ENCODE measurements at places on chromosomes 1 and 21.

DNA sequence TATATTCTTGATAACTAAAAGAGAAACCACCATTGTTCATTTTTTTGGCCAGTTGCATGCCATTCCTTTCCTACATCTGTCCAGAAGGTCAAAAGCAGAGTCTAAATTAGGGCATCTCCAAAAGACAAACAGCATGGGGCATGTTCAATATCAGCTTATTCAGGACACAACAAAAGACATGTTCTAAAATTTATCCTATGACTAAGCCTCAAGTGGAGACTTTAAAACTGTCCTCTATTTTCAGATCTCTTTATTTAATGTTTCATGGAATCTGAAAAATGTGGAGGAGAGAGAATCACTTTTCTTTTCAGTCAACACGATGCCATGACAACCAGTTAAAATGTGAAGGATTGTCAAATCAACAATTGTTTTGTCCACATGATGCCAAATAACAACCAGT, 303.4 kb upstream of the PRMT6 start:
- no peak for DNase-seq

- no peak for DNase-seq
These were observed 3.0 kb upstream of the MCL1 start for GRCh38 chr1:150582371-150582770.

- DNase-seq: no peak
These were observed 87.1 kb downstream of the SLC5A9 start for GRCh38 chr1:48309564-48310082.

GRCh38 chr1:189606795-189607476, 870.7 kb downstream of the BRINP3 start:
- no peak for DNase-seq

- DNase-seq: no peak
These were observed 190.6 kb downstream of the FGGY start for GRCh38 chr1:59487335-59488031.

DNA sequence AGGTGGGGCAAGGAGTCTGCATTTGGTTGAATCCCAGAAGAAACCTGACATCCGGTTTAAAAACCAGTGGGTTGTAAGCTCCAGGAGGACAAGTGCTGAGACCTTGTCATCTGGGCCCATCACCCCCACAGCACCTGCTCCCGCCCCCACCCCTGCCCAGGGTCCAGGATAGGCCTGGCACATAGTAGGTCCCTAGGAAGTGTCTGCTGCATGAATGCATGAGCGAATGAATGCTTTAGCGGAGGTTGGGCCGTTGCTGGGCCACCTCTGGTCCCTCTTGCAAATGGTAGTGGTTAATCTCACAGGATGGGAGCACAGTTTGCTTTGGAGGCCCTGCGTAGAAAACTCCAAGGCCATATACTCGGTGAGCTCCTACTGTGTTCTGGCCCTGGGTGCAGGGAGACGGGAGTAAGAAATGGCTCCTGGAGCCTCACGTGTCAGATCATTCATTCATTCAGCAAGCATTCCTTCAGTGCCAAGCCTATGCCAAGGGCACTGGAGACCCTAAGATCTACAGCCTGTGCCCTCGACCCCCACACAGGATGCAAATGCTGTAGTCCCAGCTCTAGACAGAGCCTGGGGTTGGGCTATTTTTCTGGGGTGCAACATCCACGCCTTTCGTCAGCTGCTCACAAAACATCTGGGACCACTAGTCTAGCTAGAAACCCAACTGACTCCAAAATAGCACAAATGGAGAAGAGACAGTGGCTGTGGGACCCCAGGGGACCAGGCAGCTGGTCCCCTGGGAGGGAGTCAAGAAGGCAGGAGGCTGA, 28.9 kb downstream of the EPHA2 start:
- no peak for DNase-seq

GRCh38 chr1:93459126-93459525, 11.2 kb downstream of the FNBP1L start:
- DNase-seq: no peak

GRCh38 chr1:36339215-36339614, 15.8 kb upstream of the EVA1B start:
- no peak for DNase-seq

GRCh38 chr1:100942304-100943046, 46.6 kb downstream of the SLC30A7 start:
- DNase-seq: no peak

- DNase-seq: peak; percentile 88
These were observed 34.2 kb downstream of the BATF3 start for GRCh38 chr1:212665241-212666115.

- DNase-seq: peak; percentile 57
These were observed at the start of gene PTPN14 for GRCh38 chr1:214551436-214552173. PTPN14 (minus strand) TSS chr1:214551602; CDS start chr1:214464803, 86,799 bp downstream.

DNA sequence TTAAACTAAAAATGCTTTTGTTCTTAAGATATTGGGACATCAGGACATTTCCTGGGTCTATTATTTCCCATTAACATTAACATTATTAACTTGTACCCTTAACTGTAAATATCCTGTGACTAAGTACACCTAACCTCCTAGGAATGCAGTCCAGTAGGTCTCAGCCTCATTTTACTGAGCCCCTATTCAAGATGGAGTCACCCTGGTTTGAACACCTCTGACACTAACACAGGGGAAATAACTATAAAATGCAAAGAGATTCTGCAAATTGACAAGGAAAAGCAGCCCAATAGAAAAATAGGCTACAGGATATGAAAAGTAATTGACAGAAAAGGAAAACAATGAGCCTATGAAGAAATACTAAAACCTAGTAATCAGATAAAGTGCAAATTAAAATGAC, 11.6 kb upstream of the NCMAP start:
- no peak for DNase-seq

- DNase-seq: no peak
These were observed 5.8 kb downstream of the TRIM33 start for GRCh38 chr1:114505148-114505561.

GRCh38 chr1:216824511-216824910, 101.3 kb upstream of the ESRRG start:
- DNase-seq: no peak

DNA sequence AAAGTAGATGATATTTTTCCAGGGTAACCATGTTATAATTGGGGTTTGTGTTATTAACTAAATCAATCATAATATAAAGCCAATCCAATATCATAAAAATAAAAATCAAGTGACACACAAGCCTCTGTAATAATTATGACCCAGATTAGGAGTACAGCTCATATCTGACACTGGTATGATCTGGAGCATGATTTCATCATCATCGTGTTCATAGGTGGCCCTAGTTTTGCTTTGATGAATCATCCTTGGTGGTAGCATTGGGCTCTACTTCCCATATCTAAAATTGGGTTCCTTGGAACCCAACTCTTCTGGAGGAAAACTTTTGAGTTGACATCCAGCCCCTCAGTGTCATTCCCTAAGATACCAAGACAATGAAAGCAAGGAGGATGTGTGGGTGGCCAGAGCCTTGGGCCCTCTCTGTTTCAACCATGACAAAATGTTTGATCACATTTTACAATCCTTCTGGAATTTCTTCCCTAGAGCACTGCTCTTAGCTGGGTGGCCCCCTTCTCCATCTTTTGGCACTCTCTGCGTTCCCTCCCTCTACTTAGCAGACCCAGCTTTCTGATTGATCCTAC, 37.0 kb upstream of the ENAH start:
- DNase-seq: no peak

DNA sequence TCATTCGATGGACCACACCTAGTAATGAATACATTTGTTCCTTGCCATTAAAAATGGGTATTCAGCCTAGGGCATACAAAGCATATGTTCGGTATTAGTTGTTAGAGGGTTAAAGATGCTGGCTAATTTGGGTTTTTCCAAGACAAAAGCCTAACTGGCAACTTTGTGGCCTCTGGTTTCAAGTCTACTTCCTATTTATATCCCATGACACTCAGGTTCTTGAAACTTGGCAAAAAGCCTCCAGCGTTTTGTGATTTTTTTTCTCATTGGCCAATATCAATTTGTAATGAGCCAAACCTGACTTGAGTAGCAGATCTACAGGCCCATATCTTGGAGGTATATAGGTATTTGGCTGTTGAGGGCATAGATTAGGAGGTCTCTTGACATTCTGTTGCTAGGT, 75.3 kb downstream of the C1orf21 start:
- no peak for DNase-seq

DNA sequence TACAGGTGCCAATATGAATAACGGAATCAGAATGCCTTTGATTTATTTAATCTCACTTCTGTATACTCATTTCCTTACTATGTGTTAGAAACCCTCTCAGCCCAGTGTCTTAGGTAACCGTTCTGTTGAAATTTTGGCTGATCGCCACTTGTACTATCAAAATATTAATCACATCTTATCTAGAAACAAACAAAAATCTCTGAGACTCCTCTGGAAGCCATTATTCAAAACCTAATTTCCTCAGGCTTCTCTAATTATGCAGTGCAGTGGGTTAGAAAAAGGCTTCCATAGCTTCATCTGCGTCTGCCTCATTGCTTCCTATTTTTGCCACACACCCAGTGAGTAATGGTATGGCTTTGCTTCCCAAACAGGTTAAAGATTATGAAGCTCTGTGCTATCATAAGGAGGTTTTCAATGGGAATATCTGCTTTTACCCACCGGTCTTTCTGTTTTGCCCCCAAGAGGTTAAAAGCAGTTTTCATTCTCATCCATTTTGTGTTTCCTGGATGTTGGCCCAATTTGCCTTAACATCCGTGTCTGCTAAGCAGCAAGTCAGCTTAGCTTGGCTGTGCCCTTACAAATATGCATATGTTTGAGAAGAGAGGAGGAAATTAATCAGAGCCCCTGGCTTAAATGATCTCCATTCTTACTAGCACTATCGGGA, 129.6 kb downstream of the RYR2 start:
- no peak for DNase-seq

DNA sequence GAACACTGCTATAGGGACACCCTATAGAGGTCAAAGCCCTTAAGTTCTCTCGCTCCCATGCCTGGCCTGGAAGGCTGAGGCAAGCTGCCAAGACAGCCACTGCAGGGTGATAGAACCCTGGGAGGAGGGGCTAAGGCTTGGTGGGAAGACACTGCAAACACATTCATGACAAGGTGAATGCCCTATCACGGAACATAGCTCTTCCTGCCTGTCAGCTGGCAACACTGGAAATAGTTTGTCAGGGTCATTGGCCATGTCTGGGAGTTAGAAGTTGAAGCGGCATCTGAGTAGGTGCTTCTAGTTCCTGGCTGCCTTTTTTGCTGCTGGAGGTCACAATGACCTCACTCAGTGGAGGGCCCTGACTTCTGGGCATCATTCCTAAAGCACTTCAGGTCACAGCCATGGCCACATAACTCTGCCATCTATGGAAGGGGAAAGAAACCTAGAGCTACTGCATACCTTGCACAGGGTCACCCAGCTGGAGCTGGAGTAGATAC, 4.2 kb downstream of the FABP3 start:
- DNase-seq: no peak

DNA sequence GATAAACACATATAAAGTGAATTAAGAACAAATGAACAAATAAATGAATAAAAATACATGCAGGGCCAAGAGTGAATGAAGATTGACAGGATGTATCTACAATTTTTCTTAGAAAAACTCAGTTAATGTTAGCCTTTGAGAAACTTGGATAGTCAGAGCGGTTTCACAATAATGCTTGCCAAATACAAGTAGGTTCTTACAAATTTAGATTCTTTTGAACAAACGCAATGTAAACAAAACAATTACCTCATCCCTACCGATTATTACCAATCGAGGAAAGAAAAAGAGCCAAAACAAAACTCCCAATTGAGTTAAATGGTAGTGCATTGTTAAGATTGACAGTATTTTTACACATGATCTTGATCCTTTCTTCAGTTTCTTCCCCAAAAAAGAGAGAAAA, 176.9 kb upstream of the DEPDC1 start:
- DNase-seq: no peak

GRCh38 chr1:51214615-51215131, 21.4 kb upstream of the RNF11 start:
- no peak for DNase-seq

- no peak for DNase-seq
These were observed 86.2 kb downstream of the SLC66A1 start for GRCh38 chr1:19398309-19398760.

GRCh38 chr21:45019076-45019886, 55.1 kb upstream of the ADARB1 start:
- no peak for DNase-seq

DNA sequence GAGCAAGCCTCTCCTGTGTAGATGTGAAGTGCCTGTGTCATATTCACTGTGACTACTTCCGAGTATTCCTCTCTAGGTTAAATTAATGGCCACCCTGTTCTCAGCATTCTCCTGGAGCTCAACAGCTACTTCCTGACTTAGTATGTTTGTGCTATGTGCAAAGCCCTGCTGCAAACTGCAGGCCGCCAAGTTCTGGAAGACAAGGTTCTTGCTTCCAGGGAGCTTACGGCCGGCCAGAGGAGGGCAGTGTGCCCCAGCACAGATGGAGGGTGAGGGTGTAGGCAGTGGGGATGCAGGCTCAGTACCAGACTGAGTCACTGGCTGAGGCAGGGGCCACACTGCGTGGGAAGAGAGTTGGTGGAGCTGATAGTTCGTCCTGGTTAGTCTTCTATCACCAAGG, 43.2 kb downstream of the ELK4 start:
- DNase-seq: no peak

DNA sequence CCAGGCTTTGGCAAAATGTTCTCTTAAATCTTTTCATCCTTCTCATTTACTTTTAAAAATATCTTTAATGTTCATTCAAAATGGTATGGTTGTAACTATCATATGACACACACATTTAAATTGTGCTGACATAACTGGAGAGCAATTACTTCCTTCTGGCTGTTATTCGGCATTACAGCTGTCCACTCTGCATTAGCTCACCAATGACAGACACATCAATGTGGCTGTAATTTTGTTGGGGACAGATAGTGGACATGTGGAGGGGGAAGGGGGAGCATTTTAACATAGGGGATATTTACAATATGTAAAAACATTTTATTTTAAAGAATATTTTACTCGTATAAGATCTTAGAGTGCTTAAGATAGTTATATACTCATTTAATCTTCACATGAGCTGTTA, 319.8 kb downstream of the HMCN1 start:
- no peak for DNase-seq

DNA sequence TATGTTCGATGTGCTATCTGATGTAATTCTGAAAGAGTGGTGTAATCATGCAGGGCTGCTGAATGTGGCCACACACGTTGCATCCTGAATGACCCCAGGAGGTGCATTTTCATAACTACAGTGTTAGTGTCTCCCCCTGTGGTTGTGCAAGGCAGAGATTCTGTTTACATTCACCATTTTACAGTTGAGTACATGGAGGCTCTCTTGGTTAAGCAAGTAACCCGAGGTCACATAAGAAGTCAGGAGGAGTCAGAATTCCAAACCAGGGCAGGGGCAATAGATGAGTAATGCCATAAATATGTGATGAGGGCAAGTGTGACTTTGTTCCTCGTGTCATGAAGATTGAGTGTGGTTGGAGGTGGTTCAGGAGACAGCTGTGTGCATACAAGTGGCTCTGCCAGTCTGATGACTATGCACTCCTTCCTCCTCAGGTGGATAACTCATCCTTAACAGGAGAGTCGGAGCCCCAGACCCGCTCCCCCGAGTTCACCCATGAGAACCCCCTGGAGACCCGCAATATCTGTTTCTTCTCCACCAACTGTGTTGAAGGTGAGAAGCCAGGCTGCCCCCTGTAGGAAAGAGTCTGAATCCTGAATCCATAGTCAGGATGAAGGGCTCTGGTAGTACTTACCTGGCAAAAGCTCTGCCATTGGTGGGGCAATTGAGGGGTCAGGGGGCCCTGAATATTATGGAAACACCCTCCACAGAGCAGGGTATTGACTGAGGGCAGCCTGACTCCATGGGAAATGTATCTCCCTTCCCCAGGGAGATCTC, 9.3 kb downstream of the ATP1A2 start:
- no peak for DNase-seq
